ENCODE measurements at places on chromosomes 16 and 17. TPM values are rescaled to one million over a fixed set of nuclear protein-coding genes. Genes with fewer than 3 reads are reported as not detected.

Gene CDYL2
- 6.3 TPM for total RNA-seq

Gene ZG16
- total RNA-seq: not detected

- peak; percentile 44 for DNase-seq
These were observed 5.7 kb downstream of the GGA2 start for GRCh38 chr16:23504453-23505179.

Gene CA7
- not detected for total RNA-seq

- DNase-seq: no peak
These were observed 120.5 kb downstream of the SOCS1 start for GRCh38 chr16:11135464-11135973.

GRCh38 chr16:69089091-69089910 is 16.2 kb upstream of the HAS3 start:
- peak; percentile 81 for DNase-seq

DNA sequence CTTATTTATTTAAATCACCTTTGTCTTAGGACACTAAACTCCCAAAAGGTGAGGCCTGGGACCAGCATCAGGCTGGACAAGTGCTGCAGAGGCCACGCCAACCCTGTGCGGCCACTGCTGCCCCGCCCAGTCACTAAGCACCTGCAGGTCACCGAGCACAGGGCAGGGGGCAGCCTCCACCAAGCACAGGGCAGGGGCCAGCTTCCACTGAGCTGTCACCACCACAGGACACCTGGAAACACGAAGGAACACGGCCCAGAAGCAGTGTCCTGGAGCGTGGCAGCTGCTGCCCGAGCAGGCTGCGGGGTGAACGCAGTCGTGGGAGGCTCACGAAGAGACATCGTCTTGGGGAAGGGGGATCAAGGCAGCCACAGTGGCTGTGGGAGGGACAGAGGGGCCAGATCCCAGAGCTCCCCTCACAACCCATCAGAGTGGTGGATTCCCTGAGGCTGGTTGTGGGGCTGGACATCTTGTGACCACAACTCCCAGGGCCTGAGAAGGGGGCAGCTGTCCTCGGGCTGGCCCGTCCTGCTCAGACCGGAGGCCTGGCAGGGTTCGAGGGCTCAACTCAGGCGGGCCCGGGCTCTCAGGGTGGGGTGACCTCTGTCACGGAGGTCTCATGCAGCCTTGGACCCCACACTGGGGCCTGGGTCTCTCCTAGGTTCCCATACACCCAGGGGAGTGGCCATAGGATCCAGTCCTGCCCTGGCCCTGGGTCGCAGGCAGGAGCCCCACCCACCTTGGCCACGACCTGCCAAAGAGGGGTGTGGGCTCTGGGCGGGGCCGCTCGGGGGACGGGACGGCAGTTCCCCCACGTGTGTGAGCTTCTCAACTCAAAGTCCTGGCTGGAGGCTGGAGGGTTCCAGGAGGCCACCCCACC is 18.7 kb downstream of the RAB40B start:
- DNase-seq: no peak

DNA sequence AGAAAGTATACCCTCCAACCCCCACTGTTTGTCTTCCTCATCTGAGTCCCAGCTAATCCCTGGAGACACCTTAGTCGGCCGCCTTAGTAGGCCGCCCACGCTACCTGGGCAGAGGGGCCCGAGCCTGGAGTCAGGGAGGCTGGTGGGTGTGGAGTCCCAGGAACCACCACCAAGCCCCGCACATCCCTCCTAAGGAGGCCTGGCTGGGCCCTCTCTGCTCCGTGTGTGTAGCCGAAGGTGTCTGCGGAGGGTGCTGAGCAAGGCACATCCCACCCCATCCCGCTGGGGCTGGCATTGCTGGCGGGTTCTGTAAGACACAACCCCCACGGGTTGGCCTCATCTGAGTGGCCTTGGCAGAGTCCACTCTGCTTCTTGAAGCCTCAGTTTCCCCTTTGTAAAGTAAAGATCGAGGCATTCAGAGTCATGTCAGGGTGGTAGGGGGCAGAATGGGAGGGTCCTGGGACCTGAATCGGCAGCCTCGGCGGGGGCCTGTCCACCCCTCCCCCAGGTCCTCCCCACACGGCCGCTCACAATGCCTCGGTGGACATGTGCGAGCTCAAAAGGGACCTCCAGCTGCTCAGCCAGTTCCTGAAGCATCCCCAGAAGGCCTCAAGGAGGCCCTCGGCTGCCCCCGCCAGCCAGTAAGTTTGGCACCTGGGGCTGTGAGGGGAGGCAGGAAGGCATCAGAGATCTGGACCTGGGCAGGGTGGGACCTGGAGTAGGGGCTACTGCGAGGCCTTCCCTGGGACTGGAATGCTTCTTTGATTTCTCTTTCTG is 15.2 kb upstream of the ADGRG3 start:
- no peak for DNase-seq

GRCh38 chr16:27285676-27286196 is 17.2 kb upstream of the NSMCE1 start:
- no peak for DNase-seq

Gene C17orf67
- 1.2 TPM for total RNA-seq

Gene KRT9
- not detected for total RNA-seq

DNA sequence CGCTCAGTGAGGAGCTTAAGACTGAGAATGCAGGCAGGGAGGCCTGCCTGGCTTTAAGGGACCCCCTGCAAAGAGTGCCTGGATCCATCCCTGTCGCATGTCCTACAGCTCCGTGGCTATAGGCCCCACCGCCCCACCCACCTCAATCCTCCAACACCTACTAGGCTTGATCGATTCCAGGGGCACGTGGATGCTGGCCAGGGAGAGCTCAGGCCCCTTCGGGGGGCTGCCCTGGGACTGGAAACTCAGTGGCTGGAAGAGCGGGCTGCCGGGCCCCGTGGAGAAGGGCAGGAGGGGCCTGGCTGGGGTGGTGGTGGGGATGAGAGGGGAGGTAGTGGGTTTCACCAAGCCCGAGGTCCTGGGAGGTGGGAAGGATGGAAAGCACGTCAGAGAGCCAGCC is 22.2 kb downstream of the GGA3 start:
- no peak for DNase-seq

Gene ABCA10
- 8.4 TPM for total RNA-seq

- no peak for DNase-seq
These were observed 15.2 kb downstream of the CLTC start for GRCh38 chr17:59634632-59635541.

Gene DRG2
- 63.0 TPM for total RNA-seq

DNA sequence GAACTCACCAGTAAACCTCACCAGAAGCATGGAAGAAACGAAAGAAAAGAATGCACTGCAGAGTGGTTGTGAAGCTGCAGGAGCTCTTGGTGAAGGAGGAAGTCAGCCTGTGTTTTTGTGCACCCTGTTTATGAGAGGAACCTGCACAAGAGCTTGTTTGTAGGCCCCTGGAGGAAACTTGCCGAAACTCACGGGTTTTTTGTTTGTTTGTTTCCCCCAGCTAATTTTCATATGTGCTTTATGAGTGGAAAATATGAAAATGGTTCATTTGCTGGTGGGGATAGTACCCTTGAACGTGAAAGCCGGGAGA is 222.7 kb downstream of the C16orf95 start:
- DNase-seq: no peak

- DNase-seq: no peak
These were observed 18.7 kb upstream of the KRT24 start for GRCh38 chr17:40722241-40722640.

DNA sequence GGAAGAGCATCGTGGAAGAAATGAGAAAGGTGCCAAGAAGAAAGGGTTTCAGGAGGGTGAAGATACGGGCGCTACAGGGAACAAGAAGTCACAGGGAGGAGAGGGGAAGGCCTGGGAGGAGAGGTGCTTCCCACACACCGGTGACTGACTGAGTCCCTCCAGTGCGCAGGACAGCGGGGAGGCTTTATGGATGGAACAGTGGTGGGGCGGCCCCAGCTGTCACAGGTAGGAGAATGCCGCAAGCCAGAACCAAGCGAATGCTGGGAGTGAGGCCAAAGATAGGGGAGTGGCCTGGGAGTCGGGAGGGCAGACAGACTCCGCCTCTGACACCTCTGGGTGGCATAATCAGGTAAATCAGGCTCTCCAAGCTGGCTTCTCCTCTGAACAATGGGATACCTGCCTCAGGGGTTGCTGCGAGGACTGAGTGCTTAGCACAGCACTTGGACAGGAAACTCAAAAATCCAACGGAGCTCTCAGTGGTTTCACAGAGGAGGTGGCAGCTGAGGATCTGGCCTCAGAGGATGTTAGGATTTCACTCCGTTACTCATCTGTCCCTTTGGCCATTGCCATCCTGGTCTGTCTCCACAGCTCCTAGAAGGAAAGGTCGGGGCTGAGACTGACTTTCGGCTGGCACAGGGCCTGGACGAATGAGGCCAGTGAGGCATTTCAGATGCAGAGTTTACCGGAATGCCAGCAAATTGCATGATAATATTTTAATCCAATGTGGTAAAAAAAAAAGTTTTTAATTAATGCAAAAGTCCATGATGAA is 717 bp upstream of the CNP start:
- DNase-seq: peak; percentile 93

Gene DYNLRB2
- 6.4 TPM for total RNA-seq

Gene KRTAP4-4
- not detected for total RNA-seq

- no peak for DNase-seq
These were observed 34.4 kb upstream of the ZCCHC14 start for GRCh38 chr16:87527055-87527724.

GRCh38 chr17:79650861-79651260 is 40.0 kb upstream of the RBFOX3 start:
- DNase-seq: no peak

- DNase-seq: no peak
These were observed 6.9 kb downstream of the KRT31 start for GRCh38 chr17:41390411-41390938.

DNA sequence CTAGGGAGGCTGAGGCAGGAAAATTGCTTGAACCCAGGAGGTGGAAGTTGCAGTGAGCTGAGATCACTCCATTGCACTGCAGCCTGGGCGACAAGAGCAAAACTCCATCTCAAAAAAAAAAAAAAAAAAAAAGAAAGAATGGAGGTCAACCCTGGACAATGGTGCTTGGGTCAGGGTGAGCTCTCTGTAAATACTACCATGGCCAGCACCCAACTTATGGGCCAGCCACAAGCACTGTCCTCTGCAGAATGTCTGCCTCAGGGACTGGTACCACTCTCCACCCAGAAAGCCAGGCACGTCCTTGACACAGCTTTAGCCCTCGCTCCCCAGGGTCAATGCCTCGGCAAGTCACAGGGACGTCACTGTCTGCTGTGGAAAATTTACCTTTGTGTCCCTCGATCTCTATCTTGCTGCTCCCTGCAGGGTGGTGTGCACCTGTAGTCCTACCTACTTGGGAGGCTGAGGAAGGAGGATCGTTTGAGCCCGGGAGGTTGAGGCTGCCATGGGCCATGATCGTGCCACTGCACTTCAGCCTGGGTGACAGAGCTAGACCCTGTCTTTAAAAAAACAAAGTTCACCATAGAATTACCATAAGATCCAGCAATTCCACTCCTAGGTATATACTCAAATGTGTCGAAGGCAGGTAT is 123.3 kb downstream of the IRX3 start:
- DNase-seq: no peak

GRCh38 chr16:57022445-57022844 is 33.1 kb downstream of the NLRC5 start:
- DNase-seq: no peak

Gene ABCC11
- 0.27 TPM for total RNA-seq

- no peak for DNase-seq
These were observed 39.4 kb downstream of the AP1G1 start for GRCh38 chr16:71769222-71769621.

DNA sequence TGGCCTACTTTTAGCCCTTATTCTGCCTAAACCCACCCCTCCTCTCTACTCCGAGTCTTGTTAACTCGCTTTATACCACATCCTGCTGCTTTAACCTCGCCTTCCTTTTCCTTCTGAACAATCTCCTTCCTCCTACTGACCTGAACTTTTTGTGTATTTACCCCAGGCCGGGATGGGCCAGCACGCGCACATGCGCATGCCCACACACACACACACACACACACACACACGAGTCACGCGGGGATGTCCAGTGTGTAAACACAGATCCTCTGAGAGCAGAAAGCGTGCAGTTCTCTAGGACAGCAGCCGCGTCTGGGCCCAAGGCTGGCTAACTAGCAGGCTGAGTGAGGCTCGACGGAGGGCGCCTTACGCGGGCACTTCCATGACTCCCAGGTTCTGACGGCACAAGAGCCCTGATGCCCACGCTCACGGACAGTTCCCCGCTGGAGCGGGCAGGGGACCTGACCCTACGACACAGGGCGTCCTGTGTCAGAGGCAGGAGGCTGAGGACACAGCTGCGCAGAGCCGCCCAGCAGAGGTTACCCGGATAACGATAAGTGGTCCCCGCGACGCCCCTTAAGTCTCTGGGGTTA is 610 bp downstream of the PIK3R5 start:
- no peak for DNase-seq

DNA sequence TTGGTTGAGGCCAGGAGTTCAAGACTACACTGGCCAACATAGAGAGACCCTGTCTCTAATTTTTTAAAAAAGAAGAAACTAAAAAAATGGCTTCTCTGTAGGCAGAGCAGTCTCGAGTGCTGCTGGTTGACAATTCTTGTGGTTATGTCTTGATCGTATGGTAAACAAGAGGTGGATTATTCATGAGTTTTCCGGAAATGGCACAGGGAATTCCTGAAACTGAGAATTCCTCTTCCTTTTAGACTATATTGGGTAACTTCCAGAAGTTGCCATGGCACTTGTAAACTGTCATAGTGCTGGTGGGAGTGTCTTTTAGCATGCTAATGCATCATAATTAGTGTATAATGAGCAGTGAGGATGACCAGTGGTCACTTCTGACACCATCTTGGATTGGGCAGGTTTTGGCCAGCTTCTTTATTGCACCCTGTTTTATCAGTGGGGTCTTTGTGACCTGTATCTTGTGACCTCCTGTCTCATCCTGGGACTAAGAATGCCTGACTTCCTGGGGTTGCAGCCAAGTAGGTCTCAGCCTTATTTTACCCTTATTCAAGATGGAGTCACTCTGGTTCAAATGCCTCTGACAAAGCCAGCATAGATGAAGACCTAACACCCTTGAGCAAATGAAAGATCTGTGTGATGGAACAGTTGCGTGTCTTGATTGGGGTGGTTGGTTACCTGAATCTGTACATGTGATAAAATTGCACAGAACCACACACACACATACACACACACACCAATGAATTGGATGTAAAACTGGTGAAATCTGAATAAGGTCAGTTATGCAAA is 30.2 kb downstream of the BMERB1 start:
- no peak for DNase-seq

GRCh38 chr16:30996985-30997724 is 12.1 kb downstream of the HSD3B7 start:
- DNase-seq: peak; percentile 54

DNA sequence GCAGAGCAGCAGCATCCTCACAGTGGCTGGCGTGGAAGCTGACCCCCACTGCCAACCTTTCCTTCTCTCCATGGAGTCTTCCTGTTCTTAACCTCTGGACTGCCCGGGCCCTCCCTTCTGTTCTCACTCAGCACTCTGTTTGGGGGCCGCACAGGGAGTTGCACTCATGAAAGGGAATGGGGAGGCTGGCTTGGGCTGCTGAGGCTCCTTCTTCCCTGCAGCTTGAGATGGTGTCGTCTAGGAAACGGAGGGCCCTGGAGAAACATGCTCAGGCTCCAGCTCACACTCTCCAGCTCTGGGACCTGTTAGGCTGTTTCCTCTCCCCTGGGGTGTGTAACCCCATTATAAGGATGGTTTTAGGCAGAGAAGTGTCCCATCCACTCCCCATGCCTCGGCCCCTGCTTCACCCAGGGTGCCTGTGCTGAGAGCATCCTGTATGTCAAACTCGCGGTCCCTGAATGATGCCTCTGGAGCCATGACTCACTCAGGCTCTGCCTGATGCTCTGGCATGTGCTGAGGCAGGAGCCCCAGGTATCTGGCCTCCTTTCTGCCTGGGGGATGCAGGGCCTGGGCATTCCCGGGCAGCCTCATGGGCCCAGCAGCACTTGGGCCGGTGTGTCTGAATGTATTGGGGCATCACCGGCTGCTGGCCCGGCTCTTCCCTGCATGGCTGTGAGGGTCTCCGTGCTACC is 18.9 kb downstream of the TMEM94 start:
- DNase-seq: no peak

Gene KCNJ18
- total RNA-seq: not detected
